ENCODE measurements at places on chromosomes 5 and 9.

DNA sequence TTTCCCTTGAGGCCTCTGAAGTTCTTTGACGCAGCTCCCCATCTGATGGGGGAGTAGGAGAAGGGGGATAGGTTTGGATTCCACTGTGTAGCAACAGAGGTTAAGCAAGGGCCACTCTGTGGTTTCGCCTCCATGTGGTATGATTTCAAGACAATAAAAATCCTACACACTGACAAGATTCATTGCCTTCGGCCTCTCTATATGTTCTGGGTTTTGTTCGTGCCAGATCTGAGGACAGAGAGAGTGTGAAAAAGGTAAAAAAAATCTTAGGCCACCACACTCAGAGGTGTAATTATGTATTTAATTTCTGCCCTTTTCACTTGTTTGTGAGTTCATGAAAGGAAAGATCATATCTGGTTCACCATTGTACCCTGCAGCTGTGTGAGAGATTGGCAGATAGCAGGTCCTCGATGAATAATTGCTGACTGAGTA is 715.2 kb upstream of the ZNF608 start:
- DNase-seq, result no peak

- DNase-seq, result no peak
Measured at GRCh38 chr5:160851451-160851850, 560 bp downstream of the ATP10B start.

GRCh38 chr9:97109194-97109811 is 70.4 kb upstream of the CTSV start:
- peak; percentile 51 for DNase-seq

DNA sequence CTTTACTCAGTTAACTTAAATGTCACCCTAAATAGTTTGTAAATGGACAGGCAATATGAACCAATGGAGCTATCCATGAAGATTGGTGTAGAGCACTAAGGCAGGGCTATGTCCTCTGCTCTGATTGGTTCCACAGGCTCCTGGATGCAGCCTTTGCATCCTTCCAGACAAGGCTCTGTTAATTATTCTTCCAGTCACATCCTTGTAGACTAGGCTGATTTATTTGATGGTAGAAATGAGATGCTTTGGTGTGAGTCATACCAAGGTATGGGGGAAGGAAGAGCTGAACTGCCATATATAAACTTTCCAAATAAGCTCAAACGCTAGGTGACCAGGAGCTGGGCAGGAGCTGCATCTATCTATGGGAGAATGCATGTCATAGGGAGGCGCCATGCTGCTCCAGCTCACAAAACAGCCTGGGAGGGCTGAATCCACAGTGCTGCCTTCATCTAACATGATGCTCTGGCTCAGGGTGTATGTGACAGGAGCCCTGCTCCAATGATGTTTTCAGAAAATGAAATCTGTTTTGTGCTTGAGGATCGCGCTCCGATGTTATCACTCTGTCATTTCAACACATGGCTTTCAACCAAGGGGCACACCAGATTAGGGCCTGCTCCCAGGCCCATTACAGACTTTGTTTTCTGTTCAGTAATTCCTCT is 818.0 kb upstream of the ZNF608 start:
- DNase-seq, result no peak

DNA sequence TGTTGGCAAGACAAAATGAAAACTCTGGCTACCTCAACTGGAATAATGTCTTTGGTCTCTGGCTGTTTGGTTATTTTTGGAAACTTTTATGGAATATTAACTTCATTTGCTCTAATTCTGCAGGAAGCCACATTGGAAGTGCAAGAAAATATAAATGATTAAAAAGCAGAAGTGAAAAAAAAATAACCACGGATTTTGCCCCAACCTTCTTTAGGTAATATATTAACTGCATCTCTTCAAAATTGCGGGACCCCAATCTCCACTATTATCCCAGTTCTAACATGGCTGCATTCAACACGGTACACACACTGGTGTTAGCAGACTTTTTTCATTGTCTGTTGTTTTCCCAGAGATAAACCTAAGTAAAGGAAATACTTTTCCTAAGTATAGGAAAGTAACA is 23.0 kb downstream of the GLIS3 start:
- DNase-seq, result no peak

- DNase-seq, result no peak
Measured at GRCh38 chr5:139688088-139688702, 40.0 kb downstream of the CXXC5 start.

- DNase-seq, result no peak
Measured at GRCh38 chr5:79229357-79230174, 6.4 kb upstream of the JMY start.

DNA sequence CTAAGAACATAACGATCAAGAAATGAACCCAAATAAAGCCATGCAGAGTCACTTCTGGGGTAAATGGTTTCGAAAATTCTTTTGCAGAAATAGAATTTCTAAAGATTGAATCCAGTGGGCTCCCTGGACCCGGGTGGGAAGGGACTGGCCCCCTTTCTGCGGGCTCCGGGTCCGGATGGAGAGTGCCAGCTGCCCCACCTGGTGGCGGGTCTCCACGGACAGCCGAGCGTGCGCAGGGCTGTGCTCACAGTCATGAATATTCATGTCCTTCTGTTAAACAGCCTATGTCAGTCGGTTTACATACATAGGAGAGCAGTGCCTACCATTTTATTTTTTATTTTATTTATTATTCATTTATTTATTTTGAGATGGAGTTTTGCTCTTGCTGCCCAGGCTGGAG is 4.7 kb upstream of the PPP1R26 start:
- no peak for DNase-seq

GRCh38 chr9:88925481-88925880 is 65.8 kb upstream of the S1PR3 start:
- no peak for DNase-seq

DNA sequence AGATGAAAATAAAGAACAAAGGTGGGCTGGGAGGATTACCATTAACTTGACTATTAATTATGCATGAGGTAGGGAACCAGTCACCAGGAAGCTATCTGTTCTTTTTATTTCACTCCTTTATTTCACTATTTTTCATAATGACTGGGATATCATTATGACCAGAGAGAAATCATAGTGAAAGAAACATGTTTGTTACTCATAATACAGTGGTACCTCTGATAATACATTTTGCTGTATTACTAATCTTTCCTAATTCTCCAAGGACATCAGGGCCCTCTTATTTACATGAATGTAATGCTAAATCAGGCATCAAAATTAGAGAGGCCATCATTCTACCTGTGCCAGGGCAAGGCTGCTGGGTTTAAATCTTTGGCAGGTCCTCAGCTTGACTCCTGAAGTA is 253.7 kb downstream of the NR3C1 start:
- no peak for DNase-seq

DNA sequence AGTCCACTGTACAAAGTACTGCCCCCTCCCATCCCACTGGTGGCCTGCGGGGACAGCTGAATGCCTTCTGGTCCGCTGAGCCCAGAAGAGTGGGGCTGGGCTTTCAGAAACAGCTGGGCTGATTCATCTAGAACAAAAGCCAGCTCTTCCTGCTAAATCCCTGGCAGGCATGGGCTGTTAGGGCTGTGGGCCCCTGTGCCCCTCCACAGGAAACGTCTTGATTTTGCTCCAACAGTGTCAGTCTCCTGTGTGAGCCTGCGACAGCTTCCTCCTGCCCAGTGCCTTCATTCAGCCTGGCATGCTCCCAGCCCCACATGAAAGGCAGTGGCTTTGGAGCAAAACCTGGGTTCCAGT is 6.9 kb upstream of the GSN start:
- DNase-seq, result peak; percentile 89

GRCh38 chr9:134793288-134794188 is 87.1 kb upstream of the FCN2 start:
- DNase-seq, result no peak

GRCh38 chr5:155025895-155026294 is 12.3 kb downstream of the KIF4B start:
- DNase-seq, result no peak

- DNase-seq, result no peak
Measured at GRCh38 chr5:133831491-133832224, 136.8 kb downstream of the C5orf15 start.

DNA sequence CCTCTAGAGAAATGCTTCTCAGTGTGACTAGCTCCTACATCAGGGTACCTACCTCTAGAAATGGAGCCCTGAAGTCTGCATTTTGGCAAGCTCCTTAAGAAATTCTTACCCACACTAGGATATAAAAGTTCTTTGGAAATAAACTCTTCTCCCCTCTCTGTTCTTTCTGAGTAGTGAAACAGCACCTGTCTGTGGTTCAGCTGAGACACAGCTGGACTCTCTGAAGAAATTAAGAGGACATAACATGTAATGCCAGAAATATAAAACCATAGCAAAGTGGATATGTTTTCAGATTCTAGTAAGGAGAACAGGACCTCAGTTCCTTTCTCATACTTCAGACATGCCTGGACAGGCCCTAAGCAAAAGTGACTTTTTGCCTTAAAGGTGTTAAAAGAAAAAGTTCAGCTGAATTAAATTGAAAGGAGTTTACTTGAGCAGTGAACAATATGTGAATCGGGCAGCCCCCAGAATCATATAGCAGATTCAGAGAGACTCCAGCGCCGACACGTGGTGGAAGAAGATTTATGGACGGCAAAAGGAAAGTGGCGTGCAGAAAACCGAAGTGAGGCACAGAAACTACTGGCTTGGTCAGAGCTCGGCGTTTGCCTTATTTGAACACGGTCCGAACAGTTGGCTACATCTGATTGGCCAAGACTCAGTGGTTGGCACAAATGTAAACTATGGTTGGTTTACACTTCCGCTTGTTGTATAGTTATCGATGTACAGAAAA is 64.5 kb downstream of the PRKACG start:
- peak; percentile 71 for DNase-seq

DNA sequence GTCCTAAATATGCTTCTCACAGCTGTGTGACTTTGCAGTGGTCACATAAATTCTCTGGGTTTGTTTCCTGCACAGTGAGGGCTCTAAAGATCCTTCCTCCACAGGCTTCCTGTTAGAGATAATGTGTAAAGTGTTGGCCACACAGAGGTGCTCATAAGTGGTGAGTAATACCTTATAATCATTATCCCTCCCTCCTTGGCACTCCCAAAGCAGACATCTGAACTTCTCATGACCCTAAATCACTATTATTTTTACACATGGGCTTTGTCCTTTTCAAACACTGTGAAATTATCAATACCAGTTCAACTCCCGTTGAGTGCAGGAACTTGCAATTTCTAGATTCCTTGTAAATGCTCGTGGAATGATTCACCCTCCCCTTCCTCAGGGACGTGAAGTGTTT is 100.2 kb downstream of the BRINP1 start:
- DNase-seq, result no peak

GRCh38 chr5:159456722-159457465 is 126.6 kb upstream of the IL12B start:
- no peak for DNase-seq

DNA sequence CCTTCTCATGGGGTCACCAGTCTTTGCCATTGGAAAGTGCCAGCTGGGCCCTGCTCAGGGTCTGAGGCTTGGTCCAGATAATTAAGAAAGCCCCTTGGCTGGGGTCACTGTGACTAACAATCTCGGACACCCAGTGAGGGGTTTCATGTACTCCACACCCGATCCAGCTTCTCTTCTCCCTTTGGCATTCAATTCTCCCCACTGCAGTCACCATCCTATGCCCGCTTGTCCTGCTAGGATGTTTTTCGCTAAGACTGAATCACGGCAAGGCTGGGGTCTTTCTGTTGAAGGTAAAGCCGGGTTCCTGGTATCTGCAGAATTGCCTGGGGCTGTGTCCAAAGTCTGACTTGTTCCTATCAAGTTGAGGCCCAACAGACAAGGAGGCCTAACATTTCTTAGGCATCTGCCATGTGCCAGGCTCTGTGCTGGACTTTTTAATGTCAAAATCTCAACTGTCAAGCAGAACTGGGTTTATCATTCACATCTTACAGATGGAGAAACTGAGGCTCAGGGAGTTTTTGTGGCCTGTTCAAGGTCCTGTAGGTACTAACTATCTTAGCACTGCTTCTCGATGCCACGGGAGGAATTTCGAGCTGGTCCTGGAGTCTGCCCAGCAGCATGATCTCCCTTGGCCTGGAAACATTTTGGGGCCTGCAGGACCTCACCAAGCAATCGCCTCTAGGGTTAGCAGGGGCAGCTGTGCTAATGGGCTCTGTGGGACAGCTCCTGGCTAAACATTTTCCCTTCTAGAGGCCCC is 142.0 kb upstream of the ALDH1B1 start:
- no peak for DNase-seq

GRCh38 chr9:22030101-22030598 is 21.0 kb upstream of the CDKN2B start:
- no peak for DNase-seq

DNA sequence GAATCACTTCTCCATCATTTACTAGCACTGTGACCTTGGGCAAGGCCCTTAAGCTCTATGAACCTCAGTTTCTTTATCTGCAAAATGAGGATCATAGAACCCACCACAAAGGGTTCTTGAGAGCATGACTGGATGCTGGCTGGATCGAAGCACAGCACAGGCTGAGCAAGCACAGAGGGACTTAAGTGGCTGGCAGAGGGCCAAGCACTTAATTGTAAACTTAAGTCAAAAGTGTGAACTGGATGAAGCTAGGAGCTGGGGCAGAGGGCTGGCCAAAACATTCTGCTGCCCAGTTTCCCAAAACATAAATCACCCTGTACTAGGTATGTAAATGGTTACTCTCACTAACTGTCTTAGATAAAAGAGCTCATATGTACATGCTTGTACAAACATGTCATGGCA is 112.3 kb upstream of the WWC1 start:
- no peak for DNase-seq

GRCh38 chr9:1005043-1005667 is 28.7 kb downstream of the DMRT3 start:
- no peak for DNase-seq

GRCh38 chr9:120433701-120434100 is 146.3 kb downstream of the CDK5RAP2 start:
- DNase-seq, result no peak

DNA sequence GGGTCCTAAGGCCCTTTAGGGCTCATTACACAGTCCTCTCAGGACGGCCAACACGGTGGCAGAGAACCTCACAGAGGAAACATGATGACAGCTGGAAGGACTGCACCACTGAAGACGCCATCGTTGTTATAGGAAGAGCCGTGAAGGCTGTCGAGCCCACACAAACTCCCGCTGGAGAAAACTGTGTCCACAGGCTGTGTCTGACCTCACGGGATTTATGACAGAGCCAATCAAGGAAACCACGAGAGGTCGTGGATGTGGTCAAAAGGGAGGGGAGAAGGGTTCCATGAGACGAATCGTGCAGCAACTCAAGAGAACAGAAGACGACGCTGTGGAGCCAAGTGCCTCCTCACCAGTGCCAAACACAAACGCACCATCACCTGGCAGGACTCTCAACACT is 12.2 kb downstream of the QSOX2 start:
- DNase-seq, result no peak

GRCh38 chr5:143206196-143207053 is 197.1 kb downstream of the NR3C1 start:
- DNase-seq, result no peak

DNA sequence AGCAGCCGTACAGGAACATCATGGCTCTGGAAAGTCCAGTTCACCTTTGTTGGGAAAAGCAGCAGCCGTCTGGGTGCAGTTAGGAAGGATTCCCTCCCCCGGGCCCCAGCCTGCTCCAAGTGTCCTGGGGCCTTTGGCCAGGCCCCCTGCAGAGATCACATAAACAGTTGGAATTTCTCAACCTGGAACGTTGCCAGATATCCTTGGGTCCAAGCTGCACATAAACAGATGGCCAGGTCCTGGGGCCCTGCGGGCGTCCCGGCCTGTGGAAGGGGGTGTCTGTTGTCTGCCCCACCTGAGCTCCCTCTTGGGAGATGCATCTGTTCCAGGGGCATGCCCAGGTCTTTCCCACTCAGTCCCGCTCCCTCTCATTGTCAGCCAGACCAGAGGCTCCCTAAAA is 92.7 kb downstream of the COL5A1 start:
- DNase-seq, result no peak

- peak; percentile 14 for DNase-seq
Measured at GRCh38 chr5:96256795-96257470, 176.1 kb downstream of the PCSK1 start.

Measured in posterior cingulate gyrus (tissue), 11 donors.